Activated T-cell treated with anti-CD3 and anti-CD28 coated beads, Interleukin-2, amount 50 U/mL, for 4 hours (primary cell): ENCODE measurements at places on chromosomes 6 and 20. TPM values are rescaled to one million over a fixed set of nuclear protein-coding genes. Genes with fewer than 3 reads are reported as not detected.

DNA sequence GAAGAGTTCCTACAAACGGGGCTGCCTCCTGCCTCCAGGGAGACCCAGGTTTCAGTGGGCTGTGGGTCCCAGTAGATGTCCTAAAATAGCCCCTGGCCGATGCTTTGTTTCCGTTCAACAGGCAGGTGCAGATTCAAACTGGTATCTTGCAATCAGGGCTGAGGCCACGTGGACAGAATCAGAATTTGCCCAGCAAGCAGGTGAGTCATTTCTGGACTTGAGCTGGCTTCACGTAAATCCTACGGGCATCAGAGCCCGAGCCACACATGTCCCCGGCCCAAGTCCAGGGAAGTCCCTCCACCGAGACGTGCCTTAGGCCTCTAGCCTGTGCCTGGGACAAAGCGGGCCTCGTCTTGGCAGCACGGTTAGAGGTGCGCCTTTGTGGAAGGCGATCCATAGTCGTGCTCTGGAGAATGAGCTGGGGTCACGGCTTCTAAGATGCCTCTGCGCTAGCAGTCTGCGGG, 101.6 kb upstream of the FRMD1 start:
- no peak for DNase-seq

DNA sequence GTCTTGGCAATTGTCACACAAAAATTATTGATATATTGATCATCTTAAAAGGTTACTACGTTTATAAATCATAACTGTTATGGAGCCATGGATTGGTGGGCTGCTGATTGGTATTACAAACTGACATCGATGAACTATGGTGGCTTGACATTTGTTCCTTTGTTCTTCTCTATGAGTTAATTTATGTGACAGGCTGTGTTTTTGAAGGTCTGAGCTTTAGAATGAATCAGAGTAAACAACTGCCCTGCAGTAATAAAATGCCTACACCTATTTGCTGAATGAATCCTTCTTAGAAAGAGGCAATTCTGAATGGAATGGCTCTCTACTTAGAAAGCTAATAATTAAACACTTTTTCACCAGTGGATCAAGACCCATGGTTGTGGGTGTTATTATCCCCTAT, 506.3 kb upstream of the SPTLC3 start:
- no peak for DNase-seq

DNA sequence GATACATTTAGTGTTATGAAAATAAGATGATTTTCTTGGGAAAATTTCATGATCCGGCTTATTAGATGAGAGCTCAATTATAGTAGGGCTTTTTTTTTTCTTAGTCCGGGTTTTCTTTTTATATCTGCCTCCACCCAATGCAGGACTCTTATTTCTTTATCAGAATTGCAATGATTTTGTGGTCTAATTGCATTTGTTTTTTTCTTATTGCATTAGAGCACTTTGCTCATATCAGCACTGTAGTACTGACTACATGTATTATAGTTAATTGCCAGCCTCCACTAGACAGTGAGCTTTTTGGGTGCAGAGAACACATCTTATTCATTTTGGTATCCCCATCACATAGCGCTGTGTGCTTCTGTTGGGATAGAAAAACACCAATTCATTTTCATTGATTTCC, 50.0 kb downstream of the FBXO5 start:
- DNase-seq = no peak

DNA sequence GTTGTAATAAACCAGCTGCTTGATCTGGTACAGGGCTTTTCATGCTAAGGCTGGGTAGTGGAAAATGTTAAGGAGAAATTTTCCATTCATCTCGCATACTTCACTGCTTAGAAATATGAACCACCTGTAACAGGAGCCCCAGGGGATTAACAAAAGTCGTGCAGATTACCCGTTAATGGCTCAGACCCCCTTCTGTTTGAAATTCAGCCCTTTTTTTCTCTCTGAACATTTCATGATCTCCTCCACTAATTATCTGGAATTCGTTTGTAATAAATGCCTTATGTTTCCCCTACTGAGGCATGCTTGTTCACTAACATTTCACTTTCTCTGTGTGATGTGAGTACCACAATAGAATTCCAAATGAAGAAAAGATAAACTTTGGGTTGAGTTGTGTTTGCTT, 336.4 kb upstream of the HSF2 start:
- no peak for DNase-seq

DNA sequence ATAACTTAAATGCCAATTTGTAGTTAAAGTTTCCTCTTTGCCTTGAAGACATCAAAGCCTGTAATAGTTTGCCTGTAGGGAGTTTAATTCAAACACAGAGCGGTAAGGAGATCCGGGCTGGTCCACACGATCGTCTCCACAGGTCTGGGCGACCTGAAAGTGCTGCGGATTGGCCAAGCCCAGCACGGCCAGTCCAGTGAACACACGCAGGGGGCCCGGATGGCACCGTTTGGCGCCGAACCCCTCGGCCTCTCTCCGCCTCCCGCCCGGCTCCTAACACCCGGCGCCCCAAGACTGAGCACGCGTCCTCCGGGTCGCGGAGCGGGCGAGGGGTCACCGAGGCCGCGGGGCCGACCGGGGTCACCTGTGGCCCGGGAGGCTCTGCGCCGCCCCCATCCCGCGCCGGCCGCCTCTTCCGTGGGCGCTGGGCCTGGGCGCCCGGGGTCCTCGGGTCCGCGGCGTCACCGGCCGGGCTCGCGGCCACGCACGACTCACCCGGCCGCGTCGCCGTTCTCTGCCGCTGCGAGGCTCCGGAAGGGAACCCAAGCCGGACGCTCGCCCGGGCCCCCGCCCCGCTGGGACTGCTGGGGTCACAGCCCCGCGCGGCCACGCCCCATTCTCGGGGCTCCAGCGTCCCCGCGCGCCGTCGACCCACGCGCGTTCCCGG, 481 bp downstream of the SERPINB6 start:
- peak; percentile 32 for DNase-seq

DNA sequence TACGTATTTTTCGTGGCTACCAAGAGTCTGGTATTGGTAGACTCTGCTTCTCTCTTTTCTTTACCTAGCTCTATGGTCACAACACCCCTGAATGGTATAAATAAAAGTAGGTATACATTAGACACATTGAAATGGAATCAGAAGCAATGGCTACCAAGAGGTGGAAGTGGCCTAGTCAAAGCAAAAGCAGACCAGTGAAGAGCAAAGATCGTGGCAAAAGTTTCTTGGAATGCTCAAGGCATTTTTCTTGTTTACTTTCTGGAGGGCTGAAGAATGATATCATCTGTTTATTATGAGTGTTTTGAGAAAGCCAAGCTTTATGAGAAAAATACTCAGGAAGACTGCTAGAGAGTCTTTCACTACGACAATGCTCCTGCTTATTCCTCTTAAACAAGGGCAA, 28.6 kb upstream of the MOCS1 start:
- DNase-seq = no peak

- peak; percentile 37 for DNase-seq
Observed at GRCh38 chr6:111992851-111993250, 61.1 kb upstream of the CCN6 start.

GRCh38 chr6:701700-702479, 9.0 kb upstream of the EXOC2 start:
- DNase-seq = no peak

DNA sequence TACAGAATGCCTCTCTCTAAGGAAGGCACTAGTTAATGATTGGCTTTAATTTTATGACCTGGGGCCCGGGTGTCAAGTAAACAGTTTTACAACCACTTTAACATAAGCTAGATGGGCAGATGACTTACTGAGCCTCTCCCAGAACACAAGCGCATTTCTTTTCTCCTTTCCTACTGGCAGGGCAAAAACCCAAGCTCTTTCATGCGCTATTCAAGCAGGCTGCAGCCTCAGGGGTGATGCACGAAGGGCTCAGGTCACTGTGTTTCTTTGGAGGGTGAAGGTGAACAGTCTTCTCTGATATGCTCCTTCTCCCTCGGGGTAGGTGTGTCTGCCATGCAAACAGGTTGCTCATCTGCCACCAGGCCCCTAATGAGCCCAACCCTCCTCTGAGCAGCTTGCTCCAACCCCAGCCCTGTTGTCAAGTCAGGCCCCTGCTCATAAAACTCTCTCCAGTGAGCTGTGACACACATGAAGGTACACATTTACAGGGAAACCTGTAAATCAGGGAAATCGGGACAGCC, 73.5 kb upstream of the CDH4 start:
- DNase-seq = no peak

DNA sequence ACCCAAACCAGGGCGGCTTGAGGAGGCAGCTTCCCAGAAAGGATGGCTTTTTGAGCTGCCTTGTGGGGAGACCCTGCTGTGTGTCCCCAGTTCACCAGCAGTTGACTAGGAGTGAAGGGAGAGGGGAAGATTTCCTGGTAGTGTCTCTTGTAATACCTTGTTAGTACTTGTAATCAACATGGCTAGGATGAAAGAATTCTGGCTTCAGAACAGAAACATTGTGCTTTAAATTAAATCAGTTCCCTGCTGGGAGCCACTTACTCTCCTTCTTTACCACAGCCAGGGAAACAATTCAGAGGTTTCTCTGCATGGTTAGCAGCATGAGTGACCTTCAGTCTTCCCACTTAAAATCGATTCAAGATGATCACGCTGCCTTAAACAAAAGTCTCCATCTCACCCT, 525.4 kb upstream of the ID4 start:
- no peak for DNase-seq

DNA sequence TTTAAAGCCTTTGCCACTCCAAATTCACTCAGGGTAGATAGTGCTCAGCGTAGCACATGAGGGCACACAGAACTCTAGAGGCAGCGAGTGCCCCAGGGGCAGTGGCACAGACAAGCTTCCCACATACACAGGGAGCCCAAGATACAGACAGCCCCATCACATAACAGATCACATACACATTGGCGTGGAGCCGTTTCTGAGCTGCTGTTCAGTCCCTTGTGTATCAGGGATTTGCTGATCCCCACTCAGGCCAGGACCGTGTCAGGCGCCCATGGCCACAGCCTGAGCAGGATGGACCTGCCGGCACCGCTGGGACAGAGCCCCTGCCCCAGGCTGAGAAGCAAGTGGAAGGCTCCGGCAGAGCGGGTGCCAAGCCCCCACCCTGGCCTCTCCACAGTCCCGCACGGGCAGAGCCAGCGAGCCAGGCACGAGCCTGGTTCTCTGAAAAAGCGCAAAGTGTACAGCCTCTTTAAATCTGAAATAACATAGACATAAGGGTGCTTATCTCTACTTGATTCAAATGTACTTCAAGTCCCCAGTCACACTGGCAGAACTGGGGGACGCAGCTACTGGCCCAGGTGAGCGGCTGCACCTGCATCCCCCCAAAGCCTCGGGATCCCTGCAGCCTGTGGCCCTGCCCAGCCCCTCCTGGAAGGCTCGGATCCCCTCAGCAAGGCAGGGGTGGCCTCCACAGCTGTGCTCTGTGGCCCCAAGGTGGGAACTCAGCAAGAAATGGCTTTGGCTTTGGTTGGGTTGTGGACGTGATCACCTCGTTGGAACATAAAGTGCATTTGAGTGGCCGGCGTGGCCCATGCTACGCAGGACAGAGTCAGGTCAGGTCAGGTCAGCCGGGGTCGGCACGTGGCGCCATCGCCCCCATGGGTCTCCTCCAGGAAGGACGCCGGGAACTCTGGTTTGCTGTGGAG, 231.3 kb downstream of the ERMARD start:
- no peak for DNase-seq

DNA sequence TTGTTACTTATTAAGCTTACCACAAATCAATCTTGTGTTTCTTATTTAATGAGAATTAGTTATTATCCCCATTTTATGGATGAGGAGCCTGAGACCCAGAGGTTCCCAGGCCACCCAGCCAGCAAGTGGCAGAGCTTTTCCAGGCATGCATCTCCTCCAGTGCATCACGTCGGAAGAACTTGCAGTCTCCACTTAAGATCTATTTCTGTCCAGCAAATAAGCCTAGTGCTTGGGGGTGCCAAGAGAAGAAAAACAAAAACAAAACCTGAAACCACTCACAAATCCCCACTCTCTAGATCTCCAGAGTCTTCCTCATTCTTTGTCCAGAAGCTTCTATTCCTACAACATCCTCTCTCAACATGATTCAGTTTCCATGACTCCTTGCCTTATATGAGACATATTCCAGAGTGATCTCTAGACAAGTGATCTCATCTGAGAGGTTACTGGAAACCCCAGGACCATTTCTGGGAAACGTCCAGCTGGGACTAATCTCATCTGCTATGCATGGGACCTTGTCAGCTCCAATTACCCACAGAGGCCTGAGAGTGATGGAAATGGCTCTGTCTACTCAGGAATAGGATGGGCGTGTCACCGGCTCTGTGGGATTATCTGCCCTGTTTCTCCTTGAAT, 4.1 kb downstream of the GUCA1B start:
- no peak for DNase-seq

DNA sequence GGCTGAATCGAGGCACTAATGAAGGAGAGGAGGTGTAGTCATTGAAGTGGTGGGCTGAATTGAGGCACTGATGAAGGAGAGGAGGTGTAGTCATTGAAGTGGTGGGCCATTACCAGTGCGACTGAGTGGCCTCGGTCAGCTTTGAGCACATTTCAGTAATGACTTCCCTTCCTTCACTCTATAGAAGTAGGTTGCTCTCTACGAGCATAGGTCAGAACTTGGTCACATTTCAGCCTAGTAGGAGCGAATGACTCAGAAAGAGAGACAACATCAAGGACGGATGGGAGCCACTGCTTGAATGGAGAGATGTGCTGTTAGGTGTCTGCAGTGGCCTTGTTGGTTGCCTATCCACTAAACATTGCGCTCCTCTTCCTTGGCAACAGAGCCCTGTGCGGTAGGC, 39.5 kb downstream of the ZDHHC14 start:
- DNase-seq = no peak

- DNase-seq = no peak
Observed at GRCh38 chr6:107627969-107628368, 138.1 kb downstream of the SOBP start.

DNA sequence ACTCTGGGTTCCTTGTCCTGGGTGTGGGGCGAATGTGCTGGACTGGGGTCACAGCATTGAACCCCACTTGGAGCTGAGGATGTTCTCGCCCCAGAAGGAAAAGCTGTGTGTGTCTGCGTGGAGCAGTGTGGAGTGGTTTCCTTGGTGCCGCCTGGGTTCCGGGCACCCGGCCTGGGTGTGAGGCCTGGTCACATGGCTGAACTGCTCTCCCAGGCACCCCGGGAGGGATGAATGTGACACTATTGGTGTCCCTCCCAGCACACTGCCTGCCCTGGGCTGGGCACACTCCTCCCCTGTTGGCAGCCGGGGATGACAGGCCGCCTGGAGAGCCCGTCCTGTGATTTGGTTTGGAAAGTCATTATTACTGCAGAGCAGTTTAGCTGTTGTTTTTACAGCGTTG, 12.3 kb downstream of the MYT1 start:
- no peak for DNase-seq

- no peak for DNase-seq
Observed at GRCh38 chr6:168428052-168428826, 12.7 kb upstream of the SMOC2 start.

Gene SOBP
- total RNA-seq = 1.8 TPM

Gene DEFB113
- total RNA-seq = not detected

Gene DAAM2
- not detected for total RNA-seq

Gene TFAP2C
- total RNA-seq = not detected
